EH (cell line): ENCODE measurements at places on chromosomes 3 and 15.
A peak's percentile ranks its signal among the peaks of the same experiment; 100 is the strongest.

DNA sequence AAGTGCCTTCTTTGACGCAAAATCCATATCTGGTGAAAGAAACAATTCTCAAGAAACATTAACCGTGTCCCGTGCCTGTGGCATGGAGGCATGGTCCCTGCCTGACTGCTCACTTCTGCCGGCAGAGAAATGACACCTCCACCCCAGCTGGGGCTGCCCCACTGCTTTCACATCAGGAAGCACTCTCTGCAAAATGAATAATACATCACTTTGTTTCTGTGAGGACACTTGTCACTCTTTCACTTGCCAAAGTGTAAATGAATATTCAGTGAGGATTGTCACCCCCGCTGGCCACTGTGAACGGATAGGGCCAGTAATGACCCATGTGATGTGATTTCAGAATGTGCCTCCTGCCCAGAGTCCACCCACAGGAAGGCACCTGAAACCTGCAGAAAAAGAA is 31.1 kb upstream of the SLC24A5 start:
- no peak for DNase-seq

GRCh38 chr3:66441129-66441528 is 59.7 kb downstream of the LRIG1 start:
- DNase-seq: peak; percentile 72

GRCh38 chr3:46097691-46098241 is 70.5 kb upstream of the XCR1 start:
- peak; percentile 43 for DNase-seq

GRCh38 chr3:172704001-172704400 is 6.9 kb downstream of the NCEH1 start:
- DNase-seq: no peak

DNA sequence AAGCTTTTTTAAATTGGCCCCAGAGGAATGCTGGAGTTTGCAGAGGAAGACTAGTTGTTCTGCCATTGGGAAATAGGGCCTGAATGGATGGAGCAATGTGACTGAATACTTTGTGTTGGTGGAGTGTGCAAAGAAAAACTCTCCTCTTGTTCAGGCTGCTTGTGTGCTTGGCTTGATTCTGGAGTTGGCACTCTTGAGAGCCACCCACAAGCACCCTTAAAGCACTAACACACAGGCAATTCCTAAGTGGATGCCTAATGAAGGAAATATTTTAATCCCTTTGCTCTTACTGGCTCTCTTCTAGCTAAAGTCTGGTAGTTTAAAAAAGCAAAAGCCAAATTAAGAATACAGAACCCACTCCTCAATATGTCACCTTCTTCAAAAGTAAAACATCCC is 304.4 kb upstream of the C2CD4B start:
- DNase-seq: peak; percentile 81

GRCh38 chr3:133191818-133192217 is 153.6 kb downstream of the TMEM108 start:
- DNase-seq: no peak

DNA sequence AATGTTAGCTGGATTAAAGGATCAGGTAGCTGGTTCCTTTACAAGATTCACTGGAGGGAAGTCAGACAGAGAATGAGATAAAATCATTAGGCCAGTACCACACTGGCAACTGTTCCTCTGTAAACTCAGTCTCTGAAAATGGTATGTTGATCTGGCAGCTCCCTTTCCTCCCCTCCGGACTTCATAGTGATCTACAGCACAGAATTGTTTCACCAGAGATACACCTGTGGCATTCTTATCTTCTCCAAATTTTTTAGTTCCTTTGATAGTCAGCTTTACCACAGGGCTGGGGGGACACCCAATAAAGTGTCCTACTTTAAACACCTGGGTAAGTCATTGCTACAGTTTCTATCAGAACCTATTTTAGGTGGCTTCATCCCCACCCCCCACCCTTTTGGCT is 304.3 kb upstream of the KCNH8 start:
- no peak for DNase-seq

DNA sequence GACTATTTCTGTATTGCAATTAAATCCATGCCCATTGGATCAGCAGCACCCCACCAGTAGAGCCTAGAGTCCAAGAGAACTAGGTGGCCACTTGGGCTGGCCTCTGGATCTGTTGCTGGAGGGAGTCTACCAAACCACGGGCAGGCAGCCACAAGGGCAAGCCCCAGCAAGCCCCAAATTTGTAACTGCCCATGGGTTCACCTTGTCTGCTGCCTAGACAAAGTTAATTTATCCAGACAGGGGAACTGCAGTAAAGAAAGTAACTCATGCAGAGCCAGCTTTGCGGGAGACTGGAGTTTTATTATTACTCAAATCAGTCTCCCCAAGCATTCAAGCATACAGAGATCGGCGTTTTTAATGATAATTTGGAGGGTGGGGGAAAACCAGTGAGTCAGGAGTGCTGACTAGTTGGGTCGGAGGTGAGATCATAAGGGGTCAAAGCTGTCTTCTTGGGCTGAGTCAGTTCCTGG is 74.0 kb upstream of the TERB2 start:
- DNase-seq: no peak

DNA sequence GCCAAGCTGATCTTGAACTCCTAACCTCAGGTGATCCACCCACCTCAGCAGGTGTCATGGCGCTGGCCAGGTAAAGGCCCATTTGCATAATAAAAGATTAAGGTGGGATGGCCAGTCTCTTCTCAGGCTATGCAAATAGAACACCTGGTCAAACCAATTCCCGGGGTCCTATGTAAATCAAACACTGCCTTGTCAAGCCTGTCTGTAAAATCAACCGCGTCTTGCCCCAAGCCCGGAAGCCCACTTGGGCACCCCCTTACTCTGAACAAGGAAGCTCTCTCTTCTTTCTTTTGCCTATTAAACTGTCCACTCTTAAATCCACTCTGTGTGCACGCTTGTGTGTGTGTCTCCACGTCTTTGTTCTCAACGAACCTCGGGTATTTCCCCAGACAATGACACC is 13.0 kb upstream of the POC1A start:
- no peak for DNase-seq

GRCh38 chr15:29126208-29126536 is 143.4 kb downstream of the NSMCE3 start:
- no peak for DNase-seq

- DNase-seq: no peak
These were observed 33.6 kb upstream of the PLSCR5 start for GRCh38 chr3:146638718-146639117.

GRCh38 chr15:67821784-67822440 is 3.4 kb upstream of the SKOR1 start:
- DNase-seq: no peak

GRCh38 chr15:63870043-63870394 is 36.3 kb upstream of the HERC1 start:
- peak; percentile 47 for DNase-seq

DNA sequence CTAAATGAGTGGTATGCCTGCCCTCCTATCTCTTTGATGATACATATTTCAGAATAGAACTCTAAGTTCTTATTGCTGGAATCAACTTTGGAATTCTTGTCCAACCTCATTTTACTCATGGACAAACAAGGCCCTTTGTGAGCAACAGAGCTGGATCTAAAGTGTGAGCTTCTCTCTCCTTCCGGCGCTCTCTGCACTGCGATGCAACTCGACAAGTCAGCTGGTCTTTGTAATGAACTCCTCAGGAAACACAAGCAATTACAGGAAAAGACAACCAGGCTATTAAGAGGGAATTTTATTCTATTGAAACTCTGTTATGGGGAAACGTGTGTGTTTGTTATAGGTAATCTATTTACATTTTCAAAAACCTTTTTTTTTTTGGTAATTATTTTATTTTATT is 20.3 kb upstream of the NRROS start:
- DNase-seq: no peak

GRCh38 chr3:104521606-104522336 is 844.9 kb upstream of the ALCAM start:
- DNase-seq: no peak

GRCh38 chr3:13561967-13562366 is 13.0 kb downstream of the FBLN2 start:
- no peak for DNase-seq

DNA sequence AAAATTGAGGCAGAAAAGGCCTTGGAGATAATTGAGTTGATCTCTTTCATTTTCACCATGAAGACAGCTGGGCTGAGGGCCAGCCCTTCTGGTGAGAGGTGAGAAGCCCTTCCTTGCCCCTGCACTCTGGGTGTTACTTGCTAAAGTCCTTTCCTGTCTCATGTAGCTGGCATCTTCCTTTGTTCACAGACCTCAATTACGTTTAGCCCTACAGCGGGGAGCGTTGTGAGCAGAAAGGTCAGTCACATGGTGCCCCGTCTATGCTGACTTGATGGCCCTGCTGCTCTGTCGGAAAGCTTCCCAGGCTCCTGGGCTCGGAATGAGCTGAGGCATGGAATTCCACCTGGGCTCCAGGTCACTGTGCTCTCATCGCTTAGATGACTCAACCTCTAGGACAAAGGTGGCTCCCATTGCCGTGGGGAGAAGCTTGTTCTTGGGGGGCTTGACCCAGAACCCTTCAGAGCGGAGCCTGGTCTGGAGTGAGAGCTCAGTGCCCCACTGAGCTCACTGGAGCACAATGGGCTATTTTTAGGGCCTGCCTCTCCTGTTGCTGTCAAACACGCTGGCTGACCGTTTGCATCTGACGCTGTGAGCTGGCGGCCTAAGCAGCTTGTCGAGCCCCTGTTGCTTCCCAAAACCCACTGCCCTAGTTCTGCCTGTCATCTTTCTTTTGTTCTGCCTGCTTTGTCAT is 47.0 kb downstream of the RPLP1 start:
- DNase-seq: no peak

- DNase-seq: no peak
These were observed 17.9 kb upstream of the EMC3 start for GRCh38 chr3:10004506-10004905.

DNA sequence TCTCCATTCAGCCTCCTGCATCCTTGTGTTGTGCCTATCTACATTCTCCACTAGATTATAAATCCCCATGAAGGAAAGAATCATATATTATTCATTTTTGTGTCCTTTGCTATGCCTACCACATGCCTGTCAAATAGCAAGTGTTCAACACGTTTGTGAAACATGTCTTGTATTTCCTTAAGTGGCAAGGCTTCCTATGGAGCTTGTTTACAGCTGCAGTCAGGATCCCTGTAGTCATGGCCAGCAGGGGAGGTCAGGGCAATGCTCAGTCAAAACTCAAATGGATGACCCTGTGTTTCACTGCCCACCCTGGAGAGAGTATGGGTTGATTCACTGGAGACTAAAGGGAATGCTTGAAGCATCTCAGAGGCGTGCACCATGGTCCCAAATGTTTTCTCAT is 191.7 kb upstream of the ATP11B start:
- no peak for DNase-seq

GRCh38 chr15:90000186-90001001 is 730 bp upstream of the ZNF710 start:
- peak; percentile 39 for DNase-seq

- no peak for DNase-seq
These were observed 4.9 kb downstream of the IL17RD start for GRCh38 chr3:57160076-57160764.

DNA sequence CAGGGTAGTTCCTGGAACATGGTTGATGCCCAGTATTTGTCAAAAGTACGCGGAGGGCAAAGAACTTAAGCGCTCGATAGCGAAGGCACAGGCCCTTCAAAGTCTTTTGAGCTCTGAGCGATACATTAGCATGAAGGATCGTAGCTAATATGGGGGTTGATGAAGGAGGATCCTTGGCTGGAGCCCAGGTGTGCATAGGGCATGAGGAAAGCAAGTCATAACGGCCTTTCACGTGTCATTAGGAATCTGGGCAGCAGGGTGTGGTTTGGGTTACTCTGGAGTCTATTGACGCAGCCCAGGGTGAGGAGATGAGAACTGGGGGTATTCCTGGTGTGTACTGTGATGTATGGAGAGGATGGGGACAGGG is 31.7 kb downstream of the SPINK8 start:
- peak; percentile 32 for DNase-seq

GRCh38 chr15:62788224-62788623 is 254.3 kb upstream of the TPM1 start:
- no peak for DNase-seq

- no peak for DNase-seq
These were observed 19.1 kb upstream of the EPB42 start for GRCh38 chr15:43239732-43240491.

GRCh38 chr3:124815781-124816180 is 71.4 kb downstream of the ITGB5 start:
- DNase-seq: no peak

DNA sequence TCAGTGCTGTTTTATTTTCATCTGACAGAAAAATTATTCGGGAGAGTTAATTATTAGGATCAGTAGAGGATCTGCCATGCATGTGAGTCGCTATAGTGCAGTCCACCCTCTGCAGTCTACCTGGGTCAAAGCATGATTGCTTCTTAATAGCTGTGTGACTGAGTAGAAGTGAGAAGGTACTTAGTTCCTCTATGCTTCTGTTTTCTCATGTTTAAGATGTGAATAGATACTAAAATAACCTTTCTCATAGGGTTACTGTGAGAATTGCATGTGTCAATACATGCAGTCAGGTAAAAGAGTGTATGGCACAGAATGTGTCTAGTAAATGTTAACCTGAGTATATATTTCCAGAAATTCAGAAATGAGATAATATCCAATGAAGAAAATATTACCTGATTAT is 435.7 kb downstream of the NAALADL2 start:
- no peak for DNase-seq

DNA sequence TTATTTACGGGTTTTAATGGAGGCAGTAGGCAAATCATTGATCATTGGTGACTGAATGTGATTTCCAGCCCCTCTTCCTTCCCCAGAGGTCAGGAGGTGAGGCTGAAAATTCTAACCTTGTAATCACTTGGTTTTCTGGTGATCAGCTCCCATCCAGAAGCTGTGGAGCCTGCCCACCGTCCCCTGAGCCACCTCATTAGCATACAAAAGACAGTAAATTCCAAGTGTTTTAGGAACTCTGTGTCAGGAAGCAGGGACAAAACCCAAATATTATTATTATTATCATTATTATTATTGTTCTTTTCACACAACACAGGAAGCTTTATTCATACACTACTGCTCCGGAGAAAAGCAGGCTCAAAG is 18.2 kb downstream of the FOXB1 start:
- no peak for DNase-seq

DNA sequence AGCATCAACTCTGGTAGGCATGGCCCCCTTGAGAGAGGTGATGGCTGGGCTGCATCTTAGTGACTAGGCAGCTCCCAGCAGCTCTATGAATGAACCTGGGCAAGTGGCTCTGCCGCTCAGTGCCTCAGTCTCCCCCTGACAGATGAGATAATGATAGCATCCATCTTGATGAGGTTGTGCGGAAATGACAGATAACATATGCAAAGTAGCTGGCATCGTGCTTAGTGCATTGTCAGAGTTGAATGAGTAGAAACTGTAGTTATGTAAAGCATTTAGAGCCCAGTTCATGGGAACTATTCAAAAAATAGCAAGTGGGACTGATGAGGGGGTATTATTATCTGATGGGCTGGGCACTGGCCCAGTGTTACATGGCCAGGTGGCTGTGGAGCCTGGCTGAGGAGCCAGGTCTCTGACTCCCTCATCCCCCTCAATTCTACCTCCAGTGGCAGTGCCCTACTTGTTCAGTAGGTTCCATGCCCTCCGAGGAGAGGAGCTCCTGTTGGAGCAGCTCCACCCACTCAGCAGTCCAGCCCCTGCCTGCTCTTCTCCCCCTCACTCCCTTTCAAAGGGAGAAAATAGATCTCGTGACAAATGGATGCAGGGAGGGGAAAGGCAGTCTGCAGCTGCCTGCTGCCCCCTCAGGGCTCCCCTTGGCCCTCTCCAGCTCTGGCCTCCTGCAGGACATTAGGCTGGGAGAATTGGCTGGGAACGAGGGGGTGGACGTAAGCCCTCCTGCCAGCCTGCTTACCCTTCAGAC is 6.6 kb downstream of the PRKCD start:
- DNase-seq: no peak
